Activated T-cell treated with anti-CD3 and anti-CD28 coated beads for 48 hours (primary cell): ENCODE measurements at places on chromosomes 2 and 18.
A peak's percentile ranks its signal among the peaks of the same experiment; 100 is the strongest.

DNA sequence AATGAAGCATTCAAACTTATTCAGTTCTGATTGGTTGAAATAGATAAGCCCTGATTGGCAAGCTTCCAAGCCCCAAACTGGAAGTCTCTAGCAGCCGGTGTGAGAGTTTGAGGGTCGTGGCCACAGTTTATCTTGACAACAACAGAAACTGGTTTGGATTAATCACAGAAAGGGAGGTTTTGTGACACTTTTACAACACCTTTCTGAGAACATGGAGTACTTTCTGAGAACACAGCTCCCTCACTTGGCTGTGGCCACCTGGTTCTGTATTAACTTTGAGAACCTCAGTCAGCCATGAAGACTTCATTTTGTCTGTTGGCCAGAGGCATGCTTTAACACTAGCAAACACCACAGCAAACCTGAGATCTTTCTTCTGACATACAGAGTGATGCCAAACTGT lies 280.7 kb upstream of the VWC2L start:
- DNase-seq, result no peak

DNA sequence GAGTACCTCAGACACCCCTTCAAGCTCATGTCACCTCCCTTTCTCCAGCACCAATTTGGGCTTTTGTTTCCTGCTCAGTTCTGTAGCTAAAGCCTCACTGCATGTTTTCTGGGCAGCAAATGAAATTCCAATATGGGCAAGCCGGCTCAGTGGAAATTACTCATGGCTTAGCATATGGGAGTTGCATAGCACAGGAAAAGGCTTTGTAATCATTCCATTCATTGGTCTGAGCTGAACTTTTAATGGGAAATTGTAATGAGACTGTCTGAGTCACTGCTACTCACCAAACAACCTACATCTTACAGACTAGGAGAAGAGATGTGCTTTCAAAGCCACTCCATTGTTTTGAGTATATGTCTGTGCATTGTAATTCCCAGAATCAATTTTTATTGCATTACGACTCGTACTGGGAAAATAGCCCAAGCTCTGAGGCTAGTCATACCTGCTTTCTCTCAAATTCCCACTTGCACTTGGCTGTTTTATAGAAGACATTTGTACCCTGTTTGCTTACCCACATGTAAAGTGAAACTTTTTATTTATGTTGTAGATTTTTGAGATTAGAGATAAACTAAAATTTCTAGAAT lies 139.5 kb upstream of the LRATD1 start:
- DNase-seq, result no peak

DNA sequence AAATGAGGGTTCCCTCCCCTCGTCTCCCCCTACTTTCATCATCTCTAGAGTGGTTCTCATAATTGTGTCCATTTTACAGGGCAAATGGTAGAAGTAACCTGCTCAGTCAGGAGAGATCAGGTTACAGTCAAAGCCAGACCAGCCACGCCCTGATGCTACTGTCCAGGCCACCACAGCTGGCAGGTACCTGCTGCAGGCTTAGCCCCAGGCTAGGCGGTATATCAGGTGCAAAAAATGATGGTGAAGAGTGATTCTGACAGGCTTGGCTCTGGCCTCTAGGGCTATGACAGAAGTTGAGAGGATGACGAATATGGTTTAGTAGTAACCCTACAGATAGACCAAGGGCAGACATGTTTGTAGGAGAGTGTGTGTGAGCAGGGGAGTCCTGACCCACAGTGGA lies 67.1 kb downstream of the HAUS1 start:
- no peak for DNase-seq

DNA sequence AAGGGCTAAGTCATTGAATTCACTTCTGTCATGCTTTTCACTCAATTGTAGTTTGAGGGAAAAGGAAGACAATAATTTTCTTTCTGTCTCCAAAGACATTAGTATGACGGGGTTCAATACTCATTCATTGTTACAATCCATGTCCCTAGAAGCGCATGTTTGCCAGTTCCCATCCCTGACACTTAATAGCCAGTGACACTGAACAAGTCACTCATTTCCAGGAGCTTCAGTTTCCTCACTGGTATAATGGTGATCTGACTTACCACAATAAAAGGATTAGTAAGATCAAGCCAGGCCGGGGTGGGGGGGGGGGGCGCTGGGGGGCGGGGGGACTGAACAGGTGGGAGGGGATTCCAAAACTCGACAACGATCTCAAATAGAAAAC lies 144.8 kb upstream of the MAP3K20 start:
- no peak for DNase-seq

GRCh38 chr2:63840081-63840784 lies 1.5 kb upstream of the UGP2 start:
- DNase-seq, result no peak

DNA sequence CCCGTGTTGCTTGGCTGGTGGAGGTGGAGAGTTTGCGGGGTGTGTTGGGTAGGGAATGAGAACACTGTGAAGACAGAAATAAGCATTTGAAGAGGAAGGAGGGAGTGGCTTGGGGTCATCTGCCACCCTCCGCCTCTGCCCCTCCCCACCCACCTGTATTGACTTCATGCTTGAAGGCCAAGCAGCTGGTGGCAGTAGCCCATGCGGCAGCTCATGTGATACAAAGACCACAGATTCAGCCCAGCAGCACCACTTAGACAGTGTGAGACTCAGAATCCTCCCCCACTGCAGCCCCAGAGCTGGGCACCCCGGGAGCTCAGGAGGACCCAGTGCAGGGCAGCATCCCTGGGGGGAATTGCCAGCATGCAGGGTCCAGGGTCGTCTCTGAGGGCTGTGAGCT lies 15.4 kb downstream of the NPPC start:
- DNase-seq, result no peak

DNA sequence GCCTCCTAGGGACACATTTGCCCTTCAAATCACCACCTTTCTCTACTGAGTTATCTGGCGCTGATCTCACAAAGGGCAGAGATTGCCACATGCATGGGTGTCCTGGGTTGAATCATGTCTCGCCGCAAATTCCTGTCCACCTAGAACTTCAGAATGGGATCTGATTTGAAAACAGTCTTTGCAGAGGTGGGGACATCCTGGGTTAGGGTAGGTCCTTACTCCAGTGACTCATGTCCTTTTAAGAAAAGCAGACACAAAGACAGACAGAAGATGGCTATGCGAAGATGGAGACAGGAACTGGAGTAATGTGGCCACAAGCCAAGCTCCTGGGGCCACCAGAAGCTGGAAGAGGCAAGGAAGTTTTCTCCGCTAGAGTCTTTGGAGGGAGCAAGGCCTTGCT lies 197.4 kb upstream of the SMIM21 start:
- DNase-seq, result no peak

GRCh38 chr18:6784046-6784445 lies 54.5 kb downstream of the ARHGAP28 start:
- DNase-seq, result no peak

GRCh38 chr2:134663451-134664450 lies 55.0 kb downstream of the TMEM163 start:
- no peak for DNase-seq

DNA sequence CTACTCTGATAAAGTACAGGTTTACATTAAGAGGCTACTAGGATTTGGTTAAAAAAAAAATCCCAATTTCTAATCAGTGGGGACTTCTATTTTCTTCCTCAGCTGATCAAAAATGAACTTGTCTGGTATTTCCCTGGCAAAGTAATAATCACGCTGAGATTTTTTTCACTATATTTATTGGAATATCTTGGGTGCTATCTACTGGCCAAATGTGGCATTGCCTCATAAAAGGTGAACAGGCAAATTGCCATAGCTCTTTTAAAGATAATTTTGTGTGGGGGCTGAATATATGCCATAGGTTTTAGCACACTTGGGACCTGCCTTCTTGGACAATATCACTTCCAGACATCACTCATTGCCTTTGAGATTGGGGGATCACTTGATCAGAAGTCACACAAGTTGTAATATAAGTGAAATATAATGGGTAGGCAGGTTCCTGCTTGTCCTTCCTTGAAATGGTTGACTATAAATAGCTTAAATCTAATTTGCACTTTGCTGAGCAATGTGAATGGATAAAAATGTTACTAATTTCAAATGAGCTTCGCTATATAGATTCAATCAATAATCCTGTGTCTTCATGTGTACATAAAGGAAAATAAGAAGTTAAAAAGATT lies 7.0 kb upstream of the NXPH2 start:
- DNase-seq, result no peak

GRCh38 chr2:110777531-110778311 lies 45.3 kb downstream of the ACOXL start:
- DNase-seq, result no peak

- DNase-seq, result no peak
Measured at GRCh38 chr18:57980573-57981307, 63.3 kb upstream of the NEDD4L start.

DNA sequence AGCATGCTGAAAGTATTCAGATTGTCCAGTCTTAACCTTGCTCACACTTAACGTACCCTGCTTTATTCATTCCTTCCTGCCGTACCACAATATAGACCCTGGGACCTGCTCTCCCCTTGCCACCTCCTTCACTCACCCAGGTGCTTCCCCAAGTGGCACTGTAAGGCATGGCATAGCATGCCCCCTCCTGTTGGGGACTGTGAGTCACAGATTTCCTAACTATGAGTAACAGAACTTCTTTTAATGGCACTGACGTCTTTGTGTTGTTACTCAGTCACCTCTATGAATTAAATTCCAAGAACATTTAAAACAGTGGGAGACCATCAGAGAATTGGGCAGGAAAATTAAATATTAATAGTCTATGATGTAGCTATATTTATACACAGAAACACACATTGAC lies 117.2 kb downstream of the CTNNA2 start:
- DNase-seq, result no peak

GRCh38 chr2:189527812-189528592 lies 52.6 kb downstream of the SLC40A1 start:
- no peak for DNase-seq

DNA sequence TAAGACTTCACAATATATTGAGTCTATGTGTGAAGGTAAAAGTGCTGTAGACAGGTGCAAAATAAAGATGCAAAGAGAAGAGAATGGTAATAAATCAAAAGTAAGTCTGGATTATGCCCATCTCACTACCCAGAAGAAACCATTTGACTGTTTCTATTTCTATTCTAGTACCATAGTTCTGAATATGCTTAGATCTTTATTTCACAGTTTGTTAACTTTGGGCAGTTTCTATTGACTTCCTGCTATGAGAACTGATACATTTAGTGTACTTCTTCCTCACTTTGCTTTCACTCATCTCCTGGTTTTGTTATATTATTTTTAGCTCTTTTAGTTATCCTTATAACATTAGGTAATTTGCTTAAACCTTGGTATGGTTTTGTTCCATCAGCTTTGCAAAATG lies 94.9 kb downstream of the HS1BP3 start:
- DNase-seq, result no peak

GRCh38 chr2:216147172-216148131 lies 38.3 kb downstream of the XRCC5 start:
- no peak for DNase-seq

GRCh38 chr2:217993817-217994463 lies 8.9 kb downstream of the TNS1 start:
- DNase-seq, result peak; percentile 50

- DNase-seq, result no peak
Measured at GRCh38 chr2:190214426-190215194, 105.0 kb downstream of the HIBCH start.

- no peak for DNase-seq
Measured at GRCh38 chr2:28046921-28047320, 156.4 kb downstream of the BABAM2 start.

- DNase-seq, result no peak
Measured at GRCh38 chr2:127205218-127206125, 14.6 kb downstream of the CYP27C1 start.

GRCh38 chr2:200466425-200467418 lies 43.1 kb downstream of the KCTD18 start:
- DNase-seq, result peak; percentile 29

DNA sequence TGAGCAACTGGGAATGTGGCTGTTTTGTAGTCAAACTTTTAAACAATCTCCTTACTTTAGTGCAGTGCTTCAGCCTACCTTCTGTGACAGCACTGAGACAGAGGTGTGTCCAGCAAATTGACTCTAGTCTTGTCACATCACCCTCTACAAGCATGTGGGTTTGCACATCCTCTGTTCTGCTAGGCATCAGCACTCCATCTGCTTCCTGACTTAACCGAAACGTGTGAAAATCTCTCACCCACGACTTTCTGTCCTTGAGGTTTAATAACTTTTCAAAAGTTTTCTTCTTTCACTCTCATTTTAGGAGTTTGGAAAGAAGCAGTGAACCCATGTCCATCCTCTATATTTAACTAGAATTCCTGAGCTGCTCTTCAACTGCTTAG lies 42.6 kb downstream of the TTR start:
- DNase-seq, result no peak

DNA sequence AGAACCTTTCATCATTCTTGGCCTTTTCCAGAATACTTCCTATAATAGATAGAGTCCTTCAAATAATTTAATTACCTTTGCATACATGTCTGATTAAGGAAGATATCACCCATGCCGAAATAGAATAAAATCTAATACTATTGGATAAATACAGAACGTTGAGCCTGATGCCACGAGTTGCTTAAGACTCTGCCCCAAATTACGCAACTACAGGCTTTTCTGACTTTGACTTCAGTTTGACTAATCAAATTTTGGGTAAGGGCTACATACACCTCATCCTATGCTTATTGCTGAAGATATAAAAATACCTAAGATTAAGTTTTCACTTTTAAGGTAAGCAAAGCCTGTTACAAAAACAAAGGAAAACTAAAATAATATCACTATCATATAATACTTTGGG lies 1065.1 kb upstream of the NRXN1 start:
- DNase-seq, result no peak

DNA sequence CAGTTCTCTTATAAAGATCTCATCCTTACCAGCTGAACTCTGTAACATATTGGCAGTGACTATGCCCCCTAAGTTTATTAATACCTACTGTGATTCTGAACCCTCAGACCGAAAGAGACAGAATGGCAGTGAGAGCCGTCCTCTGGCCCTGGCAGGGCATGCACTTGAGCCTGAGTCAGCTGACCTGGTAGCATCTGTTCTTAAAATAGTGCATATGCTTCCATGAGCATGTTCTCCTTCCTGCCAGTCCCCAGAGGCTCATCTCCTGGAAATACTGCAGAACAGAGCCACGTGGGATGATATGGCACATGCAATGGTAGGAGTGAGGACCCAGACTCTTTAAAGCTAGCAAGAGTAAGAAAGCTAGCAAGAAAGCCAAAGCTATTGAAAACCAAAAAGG lies 59.0 kb downstream of the RASGRP3 start:
- DNase-seq, result no peak
